NCI-H1105 (cell line): ENCODE measurements at places on chromosomes 1 and 21.

DNA sequence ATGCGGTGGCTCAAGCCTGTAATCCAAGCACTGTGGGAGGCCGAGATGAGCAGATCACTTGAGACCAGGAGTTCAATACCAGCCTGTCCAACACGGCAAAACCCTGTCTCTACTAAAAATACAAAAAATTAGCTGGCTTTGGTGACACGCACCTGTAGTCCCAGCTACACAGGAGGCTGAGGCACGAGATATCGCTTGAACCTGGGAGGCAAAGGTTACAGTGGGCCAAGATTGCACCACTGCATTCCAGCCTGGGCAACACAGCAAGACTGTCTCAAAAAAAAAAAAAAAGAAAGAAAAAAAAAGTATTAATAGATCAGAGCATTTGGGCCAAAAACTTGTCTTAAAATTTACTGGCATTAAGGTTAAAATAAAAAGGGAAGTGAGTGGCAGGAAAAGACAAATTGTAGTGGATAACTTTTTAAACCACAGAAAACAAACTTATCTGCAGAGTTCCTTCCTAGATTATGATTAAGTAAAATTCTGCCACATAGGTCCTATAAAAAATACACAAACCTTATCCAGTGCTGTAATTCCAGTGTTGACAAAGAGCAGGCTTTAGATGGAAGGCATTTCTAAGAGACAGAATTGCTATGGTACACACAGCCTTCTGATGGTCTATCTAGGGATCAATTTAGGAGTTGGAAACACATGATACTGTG, 53.3 kb downstream of the EIF4G3 start:
- DNase-seq = no peak

DNA sequence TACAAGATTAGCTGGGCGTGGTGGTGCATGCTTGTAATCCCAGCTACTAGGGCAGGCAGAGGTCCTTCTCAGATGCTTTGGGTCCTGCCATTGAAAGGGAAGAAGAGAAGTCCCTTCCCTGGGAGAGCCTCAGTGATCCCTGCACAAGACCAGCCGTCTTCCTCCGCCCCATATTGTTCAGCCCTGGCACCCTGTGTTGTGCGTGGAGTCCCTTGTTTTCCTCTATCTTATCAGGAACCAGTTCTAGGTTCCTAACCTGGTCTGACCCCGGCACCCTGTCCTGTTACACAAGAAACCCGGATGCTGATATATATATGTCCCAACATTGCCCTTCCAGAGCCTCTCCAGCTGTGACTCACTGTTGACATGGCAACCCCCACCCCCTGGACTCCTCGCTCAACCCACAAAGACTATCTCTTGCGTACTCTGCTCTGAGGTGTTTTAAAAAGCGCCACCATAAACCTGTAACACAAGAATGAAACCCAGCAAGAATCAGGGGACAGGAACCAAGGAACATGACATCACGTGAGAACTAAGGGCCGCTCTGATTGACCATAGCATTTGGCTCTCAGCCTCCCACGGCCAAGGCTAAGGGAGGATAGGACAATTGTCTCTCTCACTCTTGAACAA, 4.8 kb downstream of the MX2 start:
- DNase-seq = no peak

DNA sequence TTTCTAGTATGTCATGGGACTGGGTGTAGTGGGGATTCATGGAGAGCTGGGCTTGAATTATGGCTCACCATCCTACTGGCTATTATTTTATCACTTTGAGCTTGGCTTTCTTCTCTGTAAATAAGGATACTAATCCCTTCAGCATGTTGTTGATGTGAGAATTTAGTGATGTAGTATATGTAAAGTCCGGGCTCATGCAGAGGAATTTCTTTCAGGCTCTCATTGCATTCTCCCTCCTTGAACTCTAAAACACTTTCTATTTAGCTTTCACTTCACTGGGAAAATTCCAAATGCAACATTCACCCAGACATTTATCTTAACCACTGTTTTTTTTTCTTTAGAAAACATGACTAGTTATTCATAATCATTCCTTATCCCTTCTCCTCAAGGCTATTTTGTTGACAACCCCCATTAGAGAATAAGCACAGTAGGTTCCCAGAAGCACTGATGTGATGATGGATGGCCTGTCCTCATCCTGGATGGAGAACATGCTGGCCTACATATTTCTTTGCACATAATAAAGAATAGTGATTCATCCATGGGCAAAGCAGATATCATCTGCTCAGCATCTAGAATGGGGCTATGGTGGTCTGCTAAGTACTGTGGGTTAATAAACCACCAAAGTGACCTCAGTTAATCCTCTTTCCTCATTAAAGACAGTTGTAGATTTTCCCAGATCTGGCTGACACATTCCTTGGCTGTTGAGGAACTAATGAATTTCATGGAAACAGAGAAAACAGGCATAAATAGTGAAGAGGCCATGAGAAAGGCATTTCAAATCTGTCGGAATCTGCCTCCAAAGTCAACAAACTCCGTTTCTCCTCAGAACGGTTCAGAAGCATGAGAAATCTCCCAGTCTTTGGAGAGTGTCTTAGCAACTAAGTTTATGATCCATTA, 68.0 kb upstream of the CYP2J2 start:
- no peak for DNase-seq

GRCh38 chr21:41731081-41731480, 35.8 kb downstream of the RIPK4 start:
- DNase-seq = no peak

GRCh38 chr1:204198348-204199340, 2.4 kb upstream of the KISS1 start:
- DNase-seq = peak; percentile 31
